ENCODE measurements at places on chromosomes 6 and 20.

DNA sequence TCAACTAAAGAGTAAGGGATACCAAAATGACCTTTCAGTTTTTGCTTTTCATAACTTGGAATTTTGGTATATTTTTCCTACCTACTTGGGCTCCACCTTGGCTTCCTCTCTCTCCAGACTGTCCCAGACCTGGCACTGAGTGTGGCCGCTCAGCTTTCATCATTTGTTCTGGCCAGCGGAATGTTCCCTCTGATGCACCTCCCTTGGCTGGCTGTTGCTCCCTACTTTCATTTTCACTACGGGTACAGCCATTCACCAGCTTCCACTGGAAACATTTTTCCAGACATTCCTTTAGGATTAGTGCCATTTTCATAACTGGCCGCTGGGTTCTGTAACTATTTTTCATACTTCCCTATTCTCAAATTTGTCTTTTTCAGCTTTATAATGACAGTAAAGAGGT is 487.4 kb downstream of the TENT5A start:
- no peak for DNase-seq

GRCh38 chr6:151721146-151721545 is 86.3 kb upstream of the ESR1 start:
- DNase-seq = no peak

- no peak for DNase-seq
Observed at GRCh38 chr20:16808796-16809195, 60.6 kb downstream of the OTOR start.

DNA sequence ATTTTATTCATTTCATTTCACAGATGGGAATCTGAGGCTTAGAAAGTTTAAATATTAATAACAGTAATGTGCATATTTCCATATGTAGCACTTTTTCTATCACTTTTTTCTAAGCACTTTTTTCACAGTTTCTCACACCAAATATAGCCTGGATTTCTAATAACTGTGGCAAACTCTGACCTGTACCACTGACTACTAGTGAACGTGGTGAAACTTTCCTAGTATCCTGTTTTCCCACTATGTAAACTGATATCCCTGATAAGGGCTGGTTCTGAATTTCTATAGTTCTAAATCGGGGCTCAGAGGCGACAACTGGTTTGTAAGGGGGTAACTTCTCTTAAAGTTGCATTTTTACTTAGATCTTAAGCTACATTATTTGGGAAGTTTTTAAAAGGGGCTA is 32.6 kb downstream of the MAP7 start:
- DNase-seq = no peak

Measured in NCI-H187 treated with DMSO at 0.1 percent for 48 hours (cell line).